ENCODE measurements at places on chromosomes 11 and 22. TPM values are rescaled to one million over a fixed set of nuclear protein-coding genes. Genes with fewer than 3 reads are reported as not detected.

Gene KRTAP5-10
- total RNA-seq = not detected

Gene NLRP10
- not detected for total RNA-seq

Gene LRRC56
- 2.0 TPM for total RNA-seq

Gene PGA5
- 0.52 TPM for total RNA-seq

Gene TPH1
- 0.35 TPM for total RNA-seq

Gene COMT
- total RNA-seq = 84.2 TPM

Gene TTC17
- total RNA-seq = 51.2 TPM

Gene MUC2
- total RNA-seq = not detected

DNA sequence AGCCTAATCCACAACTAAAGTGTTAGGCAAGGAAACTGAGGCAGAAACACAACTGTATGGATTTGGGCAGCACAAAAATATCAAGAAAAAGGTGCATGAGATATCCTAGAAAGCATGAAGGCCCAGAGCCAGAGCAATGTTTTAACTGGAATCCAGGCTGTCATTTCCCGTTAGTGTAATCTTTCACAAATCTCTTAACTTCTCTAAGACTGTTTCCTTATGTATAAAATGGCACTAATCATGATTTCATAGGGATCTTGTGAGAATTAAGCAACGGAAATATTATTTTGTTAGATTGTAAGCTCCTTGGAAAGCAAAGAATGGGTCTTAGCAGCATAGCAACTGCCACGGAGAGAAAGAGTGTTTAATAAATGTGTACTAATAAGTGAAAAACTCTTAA, 14.7 kb upstream of the SYTL2 start:
- no peak for DNase-seq

DNA sequence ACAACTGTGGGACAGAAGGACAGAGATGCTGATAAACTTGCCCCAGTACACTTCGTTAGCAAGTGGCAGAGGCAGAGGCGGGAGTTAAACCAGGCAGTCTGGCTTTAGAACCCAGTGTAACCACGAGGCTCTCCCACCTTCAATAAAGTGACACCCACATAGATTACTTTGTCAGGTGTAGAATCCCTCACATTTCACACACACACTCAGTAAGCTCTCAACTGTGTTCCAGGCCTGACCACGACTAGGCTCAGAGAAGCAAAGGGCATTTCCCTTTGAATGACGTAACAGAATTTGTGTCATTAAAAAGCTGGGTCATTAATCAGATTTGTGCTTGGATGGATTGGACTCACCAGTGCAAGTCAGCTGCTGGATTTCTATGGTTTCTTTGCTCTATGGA, 118.3 kb upstream of the RCN1 start:
- no peak for DNase-seq

DNA sequence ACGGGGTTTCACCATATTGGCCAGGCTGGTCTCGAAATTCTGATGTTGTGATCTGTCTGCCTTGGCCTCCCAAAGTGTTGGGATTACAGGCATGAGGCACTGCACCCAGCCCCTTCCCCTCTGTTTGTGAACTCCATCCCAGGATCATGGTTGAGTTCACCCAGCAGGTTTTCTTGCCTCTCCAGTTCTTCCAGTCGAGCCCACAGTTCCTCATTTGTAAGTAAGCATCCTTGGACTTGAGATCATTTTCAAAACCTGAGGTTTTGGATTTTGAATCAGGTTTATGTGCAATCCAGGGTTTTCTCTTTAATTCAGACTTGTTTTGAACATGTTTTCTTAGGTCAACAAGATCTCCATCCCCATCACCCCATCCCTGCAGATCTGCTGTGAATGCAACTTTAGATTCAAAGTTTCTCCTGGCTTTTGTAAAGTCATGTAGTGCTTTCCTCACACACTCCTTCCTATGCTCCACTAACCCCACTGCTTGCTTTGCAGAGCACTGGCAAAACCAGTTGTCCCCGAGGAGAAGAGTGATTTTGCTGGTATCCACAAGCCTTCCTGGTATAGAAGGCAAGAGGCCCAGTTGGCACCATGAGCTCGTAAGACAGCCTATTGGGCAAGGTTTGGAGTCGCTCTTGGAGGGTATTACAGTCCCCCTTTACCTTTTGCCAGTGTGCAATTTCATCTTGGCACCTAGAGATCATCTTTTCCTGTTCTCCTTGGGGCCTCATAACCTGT, 14.7 kb upstream of the VPREB1 start:
- DNase-seq = no peak

DNA sequence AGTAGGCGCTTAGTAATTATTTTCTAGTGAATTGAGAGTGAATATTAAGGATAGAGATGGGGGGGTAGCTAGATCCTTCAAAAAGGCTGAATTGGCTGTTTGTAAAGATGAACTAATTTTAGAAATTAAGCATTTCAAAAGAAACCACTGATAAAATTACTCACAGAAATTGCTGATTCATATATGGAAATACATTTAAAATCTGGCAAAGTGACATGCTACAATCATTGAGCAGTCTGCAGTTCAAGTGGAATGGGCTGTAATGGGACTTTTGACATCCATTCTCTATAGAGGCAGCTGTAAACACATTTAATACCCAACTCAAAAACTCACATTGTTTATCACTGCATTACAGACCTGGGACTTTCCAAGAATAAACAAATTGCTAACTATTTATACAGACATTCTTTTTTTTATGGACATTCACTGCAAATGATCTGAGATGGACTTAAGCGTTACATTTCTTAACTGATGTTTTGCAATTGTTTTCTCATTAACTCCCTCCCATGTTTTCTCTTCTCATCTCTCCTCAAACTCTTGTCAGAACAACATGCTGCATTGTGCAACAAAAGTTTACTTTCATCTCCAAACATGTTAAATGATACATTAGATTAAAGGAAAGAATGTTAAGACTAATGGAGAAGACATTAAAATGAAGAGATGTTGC, 42.1 kb upstream of the MMP7 start:
- no peak for DNase-seq

GRCh38 chr22:49753276-49753890, 74.3 kb downstream of the BRD1 start:
- no peak for DNase-seq

DNA sequence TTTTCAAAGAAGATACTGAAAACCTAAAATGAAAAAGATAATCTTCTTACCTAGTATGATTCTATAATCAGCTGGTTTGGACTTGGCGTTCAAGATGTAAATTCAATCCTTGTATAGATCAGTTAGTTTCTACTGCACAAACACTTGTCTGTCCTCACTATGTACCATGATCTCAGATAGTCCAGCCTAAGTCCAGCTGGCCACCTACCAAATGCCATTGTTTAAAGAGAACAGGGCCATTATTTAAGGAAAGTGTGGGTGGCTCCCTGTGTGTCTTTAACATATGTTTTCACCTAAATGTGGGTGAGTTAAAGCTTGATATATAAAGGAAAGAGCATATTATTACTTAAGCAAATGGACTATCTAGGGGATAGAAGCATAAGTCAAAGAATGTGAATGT, 38.6 kb downstream of the BLID start:
- no peak for DNase-seq

- DNase-seq = no peak
Observed at GRCh38 chr11:106101819-106102218, 24.4 kb downstream of the AASDHPPT start.

DNA sequence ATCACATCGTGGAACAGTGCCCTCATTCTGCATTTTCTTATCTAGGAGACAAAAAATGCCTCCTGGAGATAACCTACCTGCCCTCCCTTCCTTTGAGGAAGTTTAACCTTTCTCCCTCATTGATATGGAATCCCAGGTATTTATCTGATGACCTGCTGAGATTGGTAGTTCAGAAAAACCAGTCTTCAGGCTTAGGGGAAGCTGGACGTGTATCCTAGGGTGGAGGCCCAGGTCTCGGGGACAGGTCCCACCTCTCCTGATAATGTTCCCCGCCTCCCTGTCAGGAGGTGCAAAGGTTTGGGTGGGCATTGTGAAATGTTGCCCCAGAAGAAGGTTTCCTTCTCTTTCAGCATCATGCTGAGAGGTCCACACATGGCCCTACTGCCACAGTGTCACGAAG, 186.9 kb upstream of the NAV2 start:
- no peak for DNase-seq

GRCh38 chr22:30732426-30732825, 37.8 kb downstream of the OSBP2 start:
- no peak for DNase-seq

DNA sequence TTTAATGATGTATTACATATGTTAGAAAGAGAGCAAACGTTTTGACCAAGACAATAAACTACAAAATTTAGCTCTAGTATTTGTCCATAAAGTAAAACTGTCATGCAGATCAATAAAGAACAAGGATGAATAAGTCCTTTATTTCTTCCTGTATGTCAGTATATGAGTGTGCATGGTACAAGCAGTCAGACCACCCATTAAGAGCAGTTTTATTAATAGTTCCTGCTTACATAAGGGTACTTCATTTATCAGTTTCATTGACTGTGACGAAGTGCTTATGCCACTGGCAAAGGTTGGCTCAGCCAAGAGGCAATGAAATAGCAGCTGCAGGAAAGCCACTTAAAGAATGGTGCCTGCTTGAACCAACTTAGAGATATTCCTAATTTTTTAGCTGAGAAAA, 913.0 kb upstream of the CNTN5 start:
- DNase-seq = no peak

DNA sequence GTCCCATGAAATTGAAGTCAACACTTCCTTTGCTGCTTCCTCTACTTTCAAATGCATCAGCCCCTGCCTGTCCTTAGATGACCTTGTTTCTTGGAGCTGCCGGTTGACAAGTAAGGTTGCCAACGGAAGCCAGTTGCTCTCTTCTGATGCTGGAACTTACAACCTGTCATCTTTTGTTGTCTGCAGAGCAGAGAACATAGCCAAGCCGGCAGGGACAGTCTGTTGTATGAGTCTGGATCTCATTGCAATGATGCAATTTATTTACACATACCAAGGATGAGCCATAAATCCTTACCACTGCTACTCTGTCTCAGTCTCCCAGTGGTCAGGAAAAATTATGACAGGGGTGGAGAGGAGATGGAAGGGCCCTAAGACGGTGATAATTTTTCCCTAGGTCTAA, 151.4 kb downstream of the BLID start:
- no peak for DNase-seq

DNA sequence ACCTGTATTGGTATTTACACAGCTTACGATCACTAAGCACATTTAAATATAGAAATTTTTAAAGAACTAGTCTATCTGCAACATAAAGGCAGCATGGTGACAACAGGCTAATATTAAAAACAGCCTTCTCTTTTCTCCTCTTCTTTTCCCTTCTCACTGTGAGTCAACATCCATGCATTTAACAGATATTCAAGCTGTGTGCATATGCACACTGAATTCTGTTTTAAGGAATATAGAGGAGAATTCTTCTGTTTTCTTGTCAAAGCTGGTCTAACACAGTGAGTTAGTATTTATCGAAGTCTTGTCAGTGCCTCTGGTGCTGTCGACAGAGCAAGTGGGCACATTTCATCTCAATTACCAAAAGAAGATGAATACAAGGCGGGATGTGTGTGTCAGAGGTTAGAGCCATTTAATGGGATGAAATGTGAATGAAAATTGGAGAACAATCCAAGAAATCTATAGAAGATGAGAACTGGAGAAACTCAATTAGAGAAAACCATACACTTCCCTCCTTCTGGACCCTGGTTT, 282.3 kb downstream of the FAT3 start:
- no peak for DNase-seq

DNA sequence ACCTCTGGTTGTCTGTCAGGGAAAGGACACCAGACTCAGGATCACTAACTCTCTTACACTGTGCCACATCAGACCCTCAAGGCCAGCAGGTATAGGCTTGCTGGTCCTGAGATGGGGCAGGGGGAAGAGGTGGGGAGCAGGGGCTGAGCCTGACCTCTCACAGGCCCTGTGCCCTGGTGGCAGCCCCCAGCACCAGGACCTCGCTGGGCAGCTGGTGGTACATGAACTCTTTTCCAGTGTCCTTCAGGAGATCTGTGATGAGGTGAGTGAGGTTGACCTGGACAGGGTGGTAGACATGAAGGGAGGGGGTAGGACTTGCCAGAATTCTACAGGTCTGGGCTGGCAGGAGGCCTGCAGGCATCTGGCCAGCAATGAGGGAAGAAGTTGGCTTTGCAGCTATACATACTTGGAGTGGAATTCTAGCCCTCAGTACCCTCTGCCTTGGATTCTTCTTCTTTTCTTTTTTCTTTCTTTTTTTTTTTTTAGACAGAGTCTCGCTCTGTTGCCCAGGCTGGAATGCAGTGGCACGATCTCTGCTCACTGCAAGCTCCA, 1.4 kb downstream of the NUDT22 start:
- DNase-seq = peak; percentile 70

- DNase-seq = no peak
Observed at GRCh38 chr11:24422376-24422775, 74.5 kb upstream of the LUZP2 start.

- DNase-seq = peak; percentile 59
Observed at GRCh38 chr22:36977401-36977861, 41.8 kb downstream of the TST start.

GRCh38 chr11:125165843-125166763, 1.6 kb downstream of the PKNOX2 start:
- DNase-seq = peak; percentile 49

- no peak for DNase-seq
Observed at GRCh38 chr11:133833898-133834681, 11.2 kb downstream of the SPATA19 start.

GRCh38 chr11:44743959-44744557, 17.3 kb downstream of the TSPAN18 start:
- DNase-seq = no peak

GRCh38 chr11:57116654-57117053, 65.1 kb upstream of the LRRC55 start:
- peak; percentile 16 for DNase-seq

Data from pancreas (tissue), 10 donors.